ENCODE measurements at places on chromosomes 13 and 19.

- no peak for DNase-seq
Measured at GRCh38 chr19:1105873-1106840, 2.4 kb downstream of the GPX4 start.

- DNase-seq = peak; percentile 79
Measured at GRCh38 chr13:113647351-113648215, 10.4 kb downstream of the ATP4B start.

GRCh38 chr13:85640727-85641126 is 158.5 kb downstream of the SLITRK6 start:
- DNase-seq = no peak

- DNase-seq = no peak
Measured at GRCh38 chr13:24505256-24505655, 7.3 kb downstream of the PARP4 start.

DNA sequence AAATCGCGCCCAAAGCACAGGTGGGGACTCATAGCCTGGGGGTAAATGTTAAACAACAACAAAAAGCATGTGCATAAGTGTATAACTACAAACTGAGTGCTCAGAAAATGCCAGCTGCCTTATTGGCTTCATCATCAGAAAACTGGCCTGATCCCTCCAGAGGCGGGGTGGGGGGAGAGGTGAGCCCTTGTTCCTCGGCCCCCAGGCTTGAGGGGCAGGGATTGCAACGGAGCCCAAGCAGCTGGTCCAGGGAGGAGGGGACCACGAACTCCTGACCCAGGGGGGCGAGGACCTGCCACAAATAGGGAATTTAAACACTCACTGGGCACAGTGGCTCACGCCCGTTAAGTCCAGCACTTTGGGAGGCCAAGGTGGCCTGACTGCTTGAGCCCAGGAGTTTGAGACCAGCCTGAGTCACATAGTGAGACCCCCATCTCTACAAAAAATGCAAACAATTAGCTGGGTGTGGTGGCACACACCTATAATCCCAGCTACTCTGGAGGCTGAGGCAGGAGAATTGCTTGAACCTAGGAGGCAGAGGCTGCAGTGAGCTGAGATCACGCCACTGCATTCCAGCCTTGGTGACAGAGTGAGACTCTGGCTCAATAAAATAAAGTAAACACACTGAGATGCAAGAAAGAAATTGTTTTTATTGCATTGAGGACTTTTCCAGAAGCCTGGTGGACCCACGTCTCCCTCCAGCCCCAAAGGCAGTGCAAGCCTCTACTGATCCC is 8.7 kb downstream of the SIRT6 start:
- DNase-seq = no peak

GRCh38 chr13:101185606-101186005 is 230.7 kb downstream of the NALCN start:
- no peak for DNase-seq

GRCh38 chr13:24664726-24665409 is 15.3 kb upstream of the ATP12A start:
- DNase-seq = peak; percentile 20

GRCh38 chr13:34003656-34004055 is 185.7 kb downstream of the RFC3 start:
- no peak for DNase-seq

- no peak for DNase-seq
Measured at GRCh38 chr13:23673354-23673753, 103.1 kb downstream of the TNFRSF19 start.

- no peak for DNase-seq
Measured at GRCh38 chr19:42584466-42584865, 10.3 kb downstream of the CEACAM8 start.

- no peak for DNase-seq
Measured at GRCh38 chr13:38566519-38566918, 120.4 kb upstream of the FREM2 start.

DNA sequence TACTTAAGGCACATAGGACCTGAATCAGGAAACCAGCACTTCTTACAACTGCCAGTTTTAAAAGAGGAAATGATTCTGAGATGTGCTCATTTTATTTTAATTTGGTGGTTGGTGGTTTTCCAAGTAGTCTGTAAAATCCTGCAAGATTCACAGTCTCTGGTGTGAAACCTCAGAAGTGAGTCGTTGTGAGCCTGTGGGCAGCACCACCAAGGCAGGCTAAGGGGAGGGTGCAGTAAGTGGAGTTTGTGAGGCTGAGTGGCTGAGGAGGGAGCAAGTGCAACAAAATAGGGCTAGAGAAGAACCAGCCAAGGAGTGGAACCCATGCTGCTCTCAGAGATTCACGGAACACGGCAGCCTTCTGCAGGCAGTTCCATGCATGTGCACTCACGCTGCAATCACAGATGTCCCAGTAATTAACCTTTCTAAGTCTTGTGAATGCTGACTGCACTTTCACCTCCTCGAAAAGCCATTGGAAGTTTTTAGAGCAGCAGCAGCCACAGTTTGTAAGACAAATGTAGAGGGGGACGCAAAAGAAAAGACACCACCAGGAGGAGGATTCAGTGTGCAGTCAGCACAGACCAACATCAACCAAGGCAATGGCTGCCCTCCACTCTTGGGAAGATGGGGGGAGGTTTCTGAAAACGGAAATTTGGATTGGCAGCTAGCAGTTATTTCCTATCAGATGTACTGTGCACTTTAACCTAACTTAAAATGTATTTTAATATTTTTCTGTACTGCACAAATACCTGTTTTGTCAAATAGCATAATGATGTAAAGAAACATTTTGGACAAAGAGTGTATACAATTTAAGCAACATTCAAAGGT is 44.9 kb downstream of the ESD start:
- DNase-seq = no peak

DNA sequence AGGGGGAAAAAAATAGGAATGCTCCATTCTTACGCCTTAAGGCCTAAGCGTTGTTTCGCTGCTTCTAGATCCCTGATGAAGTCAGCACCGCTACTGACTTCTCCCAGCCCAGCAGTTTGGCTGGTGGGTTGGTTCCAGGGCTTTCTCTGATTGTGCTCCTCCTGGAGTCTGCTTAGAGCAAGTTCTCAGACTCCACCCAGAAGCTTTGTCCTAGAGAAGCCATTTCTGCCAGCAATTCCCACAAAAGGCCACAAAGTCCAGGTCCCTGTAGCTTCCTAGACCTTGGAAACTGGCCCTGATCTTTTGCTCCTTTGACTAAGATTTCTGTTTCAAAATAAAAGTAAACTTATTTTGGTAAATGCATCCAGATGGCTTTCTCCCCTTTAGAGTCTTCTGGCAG is 65.4 kb downstream of the KCTD12 start:
- DNase-seq = no peak

DNA sequence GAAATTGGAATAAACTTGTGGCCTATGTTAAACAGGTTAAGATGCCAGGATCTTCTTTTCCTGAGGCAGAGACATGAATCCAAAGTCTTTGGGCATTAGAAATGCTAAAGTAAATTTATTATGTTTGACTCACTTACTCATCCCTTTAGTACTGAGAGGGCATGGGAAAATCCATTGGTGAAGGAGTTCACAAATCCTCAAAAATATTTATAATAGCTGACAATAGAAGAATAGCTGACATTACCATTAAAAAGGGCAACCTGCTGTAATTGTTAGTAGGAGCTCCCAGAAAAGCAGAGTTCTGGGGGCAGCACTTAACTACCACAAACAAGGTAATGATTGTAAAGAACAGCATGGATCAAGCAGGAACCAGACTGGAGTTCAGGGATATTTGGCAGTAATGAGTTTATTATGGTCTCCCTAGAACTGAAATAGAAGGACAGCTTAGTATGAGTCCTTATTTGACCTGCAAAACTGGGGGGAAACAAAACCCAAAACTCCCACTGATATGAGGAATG is 285.8 kb upstream of the KLHL1 start:
- no peak for DNase-seq

- no peak for DNase-seq
Measured at GRCh38 chr19:2721570-2722540, 683 bp upstream of the DIRAS1 start.

GRCh38 chr13:53121919-53122318 is 93.3 kb downstream of the OLFM4 start:
- DNase-seq = no peak

- DNase-seq = no peak
Measured at GRCh38 chr13:71339005-71339404, 528.0 kb downstream of the DACH1 start.

GRCh38 chr13:77298426-77298825 is 28.5 kb downstream of the MYCBP2 start:
- DNase-seq = no peak

DNA sequence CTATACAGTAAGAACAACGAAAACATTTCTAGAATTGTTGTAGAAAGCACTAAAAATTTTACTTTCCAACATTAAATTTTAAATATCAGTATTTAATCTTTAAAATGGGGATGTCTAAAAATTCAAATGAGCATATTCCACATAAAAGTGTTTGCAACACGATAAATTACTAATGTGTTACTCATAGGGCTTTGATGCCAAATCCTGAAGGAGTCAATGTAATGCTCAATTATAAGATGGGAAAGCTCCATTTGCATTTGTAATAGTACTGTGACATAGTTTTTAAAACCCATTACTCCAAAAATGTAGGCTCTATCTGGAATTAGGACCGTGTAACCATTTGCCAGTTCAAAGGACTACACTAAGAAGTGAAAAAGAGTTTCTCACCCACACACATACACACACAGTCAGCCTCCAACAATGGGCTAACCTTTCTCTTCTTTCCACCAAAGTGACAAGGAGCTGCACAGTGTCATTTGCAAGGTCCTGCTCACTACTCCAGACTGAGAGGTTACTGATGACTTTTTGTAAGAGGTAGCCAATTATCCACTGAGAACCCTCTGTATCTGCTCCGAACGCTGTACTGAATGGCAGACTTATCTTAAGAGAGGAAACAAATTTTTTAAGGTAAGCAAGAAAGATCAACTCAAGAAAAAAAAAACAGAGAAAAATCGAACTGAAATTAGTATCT is 26.1 kb upstream of the EEF1AKMT1 start:
- DNase-seq = no peak

DNA sequence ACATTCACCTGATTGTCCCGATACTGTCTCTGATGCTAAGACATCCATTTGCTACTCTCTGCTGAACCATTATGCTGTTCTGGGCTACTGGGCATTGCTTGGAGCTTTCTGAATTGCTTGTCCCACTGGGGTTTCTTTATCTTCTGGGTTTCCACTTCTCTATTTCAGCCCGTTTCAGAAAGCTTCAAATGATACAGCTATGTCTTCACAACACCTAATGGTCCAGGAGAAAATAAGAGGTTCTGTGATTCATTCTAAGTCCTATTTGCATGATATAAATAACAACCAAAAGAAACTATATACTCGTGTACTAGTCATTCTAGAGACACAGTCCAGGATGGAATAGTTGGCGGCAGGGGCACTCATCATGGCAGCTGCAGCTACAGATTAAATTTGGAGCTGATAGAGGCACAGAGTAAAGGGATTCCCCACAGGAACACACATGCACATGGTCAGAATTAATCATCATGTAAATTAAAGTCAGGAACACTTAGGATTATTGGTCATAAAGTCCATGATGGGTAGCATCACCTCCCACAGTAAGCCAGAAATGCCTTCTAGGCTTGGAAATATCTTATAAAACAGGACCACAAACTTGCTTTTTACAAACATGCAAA is 33.3 kb upstream of the SCEL start:
- no peak for DNase-seq

- no peak for DNase-seq
Measured at GRCh38 chr13:91726671-91727070, 328.2 kb downstream of the GPC5 start.
